ENCODE measurements at places on chromosomes 13 and 19.

DNA sequence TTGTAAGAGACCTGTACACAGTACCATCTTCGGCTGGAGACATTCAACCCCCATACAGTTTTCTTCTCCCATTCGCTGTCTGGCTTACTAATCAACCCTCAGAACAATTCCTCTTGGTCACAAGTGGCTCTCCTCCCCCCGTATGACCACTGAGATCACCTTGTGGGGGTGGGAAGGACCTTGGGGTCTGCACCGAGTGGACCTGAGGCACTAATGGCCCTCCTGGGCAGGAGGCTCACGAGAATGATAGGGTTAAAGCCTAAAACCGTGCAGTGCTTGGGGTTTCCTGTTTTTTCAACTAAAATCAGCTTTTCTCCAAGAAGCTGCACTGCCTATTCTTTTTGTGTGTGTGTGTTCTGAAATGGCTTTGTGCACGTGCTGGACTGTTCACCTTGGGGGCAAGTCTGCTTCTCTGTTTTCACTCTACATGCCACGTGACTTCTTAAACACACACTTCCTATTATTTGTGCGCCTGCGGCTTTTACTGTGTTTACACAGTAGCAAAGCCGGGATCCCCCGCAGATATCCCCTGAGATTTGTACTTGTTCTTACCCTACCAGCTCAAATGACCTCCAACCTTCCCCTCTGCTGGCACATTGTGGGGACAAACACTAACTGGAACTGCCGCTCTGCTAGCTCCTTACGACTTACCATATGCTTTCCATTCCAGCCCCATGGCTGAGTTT, 12.3 kb downstream of the RBM26 start:
- no peak for DNase-seq

DNA sequence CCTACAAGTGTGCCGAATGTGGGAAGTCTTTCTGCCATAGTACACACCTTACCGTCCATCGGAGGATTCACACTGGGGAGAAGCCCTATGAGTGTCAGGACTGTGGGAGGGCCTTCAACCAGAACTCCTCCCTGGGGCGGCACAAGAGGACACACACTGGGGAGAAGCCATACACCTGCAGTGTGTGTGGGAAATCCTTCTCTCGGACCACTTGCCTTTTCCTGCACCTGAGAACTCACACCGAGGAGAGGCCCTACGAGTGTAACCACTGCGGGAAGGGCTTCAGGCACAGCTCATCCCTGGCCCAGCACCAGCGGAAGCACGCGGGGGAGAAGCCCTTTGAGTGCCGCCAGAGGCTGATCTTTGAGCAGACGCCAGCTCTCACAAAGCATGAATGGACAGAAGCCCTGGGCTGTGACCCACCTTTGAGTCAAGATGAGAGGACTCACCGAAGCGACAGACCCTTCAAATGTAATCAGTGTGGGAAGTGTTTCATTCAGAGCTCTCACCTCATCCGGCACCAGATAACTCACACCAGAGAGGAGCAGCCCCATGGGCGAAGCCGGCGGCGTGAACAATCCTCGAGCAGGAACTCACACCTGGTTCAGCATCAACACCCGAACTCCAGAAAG, 10.3 kb upstream of the ERVK3-1 start:
- DNase-seq: no peak

DNA sequence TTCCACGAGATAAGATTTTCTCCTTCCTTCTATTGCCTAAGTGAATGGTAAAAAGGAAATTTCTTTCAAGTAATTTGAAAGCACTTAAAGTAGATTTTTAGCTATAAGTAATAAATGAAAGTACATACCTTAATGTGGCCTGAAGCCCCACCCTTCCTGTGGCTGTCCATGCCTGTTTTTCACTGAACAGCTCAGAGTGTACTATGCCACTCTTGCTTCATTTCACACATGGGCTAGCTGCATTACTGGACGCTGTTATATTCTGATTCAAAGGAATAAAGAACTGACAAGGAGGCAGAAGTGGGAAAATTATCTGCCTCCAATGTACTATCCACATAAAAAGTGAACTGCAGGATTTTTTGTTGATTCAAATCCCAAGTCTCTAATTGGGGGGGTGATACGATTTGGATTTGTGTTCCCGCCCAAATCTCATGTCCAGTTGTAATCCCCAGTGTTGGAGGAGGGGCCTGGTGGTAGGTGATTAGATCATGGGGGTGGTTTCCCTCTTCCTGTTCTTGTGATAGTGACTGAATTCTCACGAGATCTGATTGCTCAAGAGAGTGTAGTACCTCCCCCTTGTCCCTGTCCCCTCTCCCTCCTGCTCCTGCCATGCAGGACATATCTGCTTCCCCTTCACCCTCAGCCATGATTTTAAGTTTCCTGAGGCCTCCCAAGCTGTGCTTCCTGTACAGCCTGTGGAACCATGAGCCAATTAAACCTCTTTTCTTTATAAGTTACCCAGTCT, 154.7 kb upstream of the SGCG start:
- DNase-seq: no peak

DNA sequence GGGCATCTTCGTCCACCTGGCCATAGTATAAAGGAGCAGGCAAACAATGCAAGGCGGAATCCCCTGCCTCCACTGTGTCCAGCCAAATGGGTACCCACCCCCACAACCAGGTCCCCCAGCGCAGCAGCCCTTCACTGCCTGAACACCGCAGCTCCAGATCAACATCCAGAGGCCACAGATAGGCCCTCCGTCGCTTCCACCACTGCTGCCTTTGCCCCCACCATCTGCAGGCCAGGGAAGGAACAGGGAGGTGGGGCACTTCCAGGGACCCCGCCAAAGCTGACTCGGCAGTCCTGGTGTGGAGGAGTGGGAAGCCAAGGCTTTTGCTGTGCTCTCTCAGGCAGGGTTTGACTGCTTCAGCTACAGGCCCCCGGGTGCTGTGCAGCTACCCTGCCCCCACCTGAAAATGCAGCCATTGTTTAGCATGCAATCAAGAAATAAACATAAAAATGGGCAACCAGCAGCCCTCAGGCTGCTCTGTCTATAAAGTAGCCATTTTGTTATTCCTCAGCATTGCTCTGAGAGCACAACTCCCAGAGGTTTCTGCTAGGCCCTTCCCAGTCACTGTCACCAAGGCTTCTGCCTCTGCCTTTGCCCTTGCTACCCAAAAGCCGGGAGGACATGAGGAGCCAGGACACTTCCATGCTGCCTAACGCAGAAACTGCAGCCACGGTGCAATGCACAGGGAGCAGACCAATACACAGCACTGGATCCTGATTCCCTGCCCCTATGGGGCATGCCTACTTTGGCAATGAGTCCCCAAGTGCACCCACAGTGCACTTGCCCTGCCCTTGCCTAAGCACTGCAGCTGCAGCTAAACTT, 733.2 kb upstream of the KLHL1 start:
- DNase-seq: no peak

- no peak for DNase-seq
These were observed 1.7 kb downstream of the MADCAM1 start for GRCh38 chr19:497869-498510.

DNA sequence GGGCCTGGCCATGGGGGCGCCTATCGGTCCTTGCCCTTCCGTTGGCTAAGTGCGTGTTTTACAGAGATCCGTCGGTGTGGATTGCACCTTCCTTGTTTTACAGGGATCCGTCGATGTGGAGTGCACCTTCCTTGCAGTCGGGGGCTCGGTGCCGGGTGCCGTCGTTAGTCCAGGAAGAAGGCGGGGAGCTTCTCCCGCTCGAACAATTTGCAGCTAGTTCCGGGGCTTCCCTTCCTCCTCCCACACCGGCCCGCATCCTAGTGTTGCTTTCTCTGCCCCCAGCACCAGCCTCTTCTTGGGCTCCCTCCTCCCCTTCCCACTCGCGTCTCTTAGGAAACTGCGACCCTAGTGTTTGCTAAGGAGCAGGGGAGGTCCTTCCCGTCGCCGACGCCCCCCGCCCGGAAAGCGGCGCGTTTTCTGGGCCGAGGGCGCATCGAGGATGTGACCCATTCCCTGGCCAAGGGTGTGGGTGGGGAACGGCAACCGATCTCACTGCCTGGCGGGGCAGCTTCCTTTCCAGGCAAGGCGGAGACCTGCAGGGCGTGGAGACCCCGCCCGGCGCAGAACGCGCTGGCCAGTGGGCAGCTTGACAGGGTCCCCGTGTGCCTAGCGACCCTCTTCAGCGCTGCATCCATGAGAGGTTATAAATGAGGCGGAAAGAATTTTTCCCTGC, 75.7 kb upstream of the ZNF91 start:
- no peak for DNase-seq

GRCh38 chr19:47507924-47508553, 6.8 kb downstream of the NAPA start:
- no peak for DNase-seq

- no peak for DNase-seq
These were observed 601 bp upstream of the ZNF749 start for GRCh38 chr19:57434386-57435061.

DNA sequence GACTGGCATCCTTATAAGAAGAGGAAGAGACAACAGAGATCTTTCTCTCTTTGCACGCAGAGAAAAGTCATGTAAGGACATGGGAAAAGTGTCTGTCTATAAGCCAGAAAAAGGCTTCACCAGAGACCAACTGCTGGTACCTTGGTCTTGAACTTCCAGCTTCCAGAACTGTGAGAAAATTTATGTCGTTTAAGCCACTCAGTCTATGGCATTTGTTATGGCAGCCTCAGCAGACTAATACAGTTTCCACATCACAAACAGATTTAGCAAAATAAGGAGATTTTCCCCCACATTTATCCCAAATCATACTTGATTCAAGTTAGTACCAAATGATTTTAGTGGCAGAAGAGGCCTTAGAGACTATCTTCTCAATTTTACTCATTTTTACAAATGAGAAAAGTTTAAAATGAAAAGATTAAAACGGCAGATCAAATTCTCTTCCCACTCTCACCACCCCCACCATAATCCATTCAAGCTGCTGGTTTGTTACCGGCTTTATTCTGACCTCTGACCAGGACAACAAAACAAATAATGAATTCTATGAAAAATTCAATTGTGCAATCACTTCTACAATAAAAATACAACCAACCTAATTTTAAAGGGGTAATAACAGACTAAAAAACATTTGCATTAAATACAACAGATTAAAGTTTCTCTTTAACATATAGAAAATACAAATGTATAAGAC, 316.3 kb downstream of the TBC1D4 start:
- DNase-seq: no peak

- DNase-seq: no peak
These were observed 22.1 kb upstream of the OLFM2 start for GRCh38 chr19:9958379-9958821.

GRCh38 chr19:28445826-28446225, 767.1 kb downstream of the UQCRFS1 start:
- no peak for DNase-seq

- DNase-seq: no peak
These were observed 6.8 kb upstream of the MBNL2 start for GRCh38 chr13:97215325-97215724.

DNA sequence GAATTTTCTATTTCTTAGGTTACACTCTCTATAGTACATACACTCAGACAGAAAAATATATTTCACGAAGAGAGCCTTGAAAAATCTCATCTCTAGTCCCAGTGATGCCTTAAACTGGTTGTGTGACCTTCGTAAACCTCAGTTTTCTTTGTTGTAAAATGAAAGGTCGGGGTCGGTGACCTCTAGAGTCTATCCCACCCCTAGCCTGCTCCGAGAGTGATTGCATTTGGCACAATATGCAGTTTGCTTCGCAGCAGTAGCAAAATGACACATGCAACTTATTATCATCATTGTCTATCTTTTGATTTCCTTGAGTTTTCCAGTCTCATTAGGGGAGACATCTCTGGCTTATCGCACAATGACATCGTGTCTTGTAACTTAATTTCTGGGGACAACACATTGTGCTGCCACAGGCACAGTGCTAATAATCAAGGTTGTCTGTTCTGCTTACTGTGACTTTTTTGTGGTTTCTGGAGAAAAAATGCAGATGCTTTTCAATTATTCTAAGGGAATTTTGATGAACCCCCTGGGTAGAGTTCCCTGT, 115.0 kb downstream of the GGACT start:
- no peak for DNase-seq

DNA sequence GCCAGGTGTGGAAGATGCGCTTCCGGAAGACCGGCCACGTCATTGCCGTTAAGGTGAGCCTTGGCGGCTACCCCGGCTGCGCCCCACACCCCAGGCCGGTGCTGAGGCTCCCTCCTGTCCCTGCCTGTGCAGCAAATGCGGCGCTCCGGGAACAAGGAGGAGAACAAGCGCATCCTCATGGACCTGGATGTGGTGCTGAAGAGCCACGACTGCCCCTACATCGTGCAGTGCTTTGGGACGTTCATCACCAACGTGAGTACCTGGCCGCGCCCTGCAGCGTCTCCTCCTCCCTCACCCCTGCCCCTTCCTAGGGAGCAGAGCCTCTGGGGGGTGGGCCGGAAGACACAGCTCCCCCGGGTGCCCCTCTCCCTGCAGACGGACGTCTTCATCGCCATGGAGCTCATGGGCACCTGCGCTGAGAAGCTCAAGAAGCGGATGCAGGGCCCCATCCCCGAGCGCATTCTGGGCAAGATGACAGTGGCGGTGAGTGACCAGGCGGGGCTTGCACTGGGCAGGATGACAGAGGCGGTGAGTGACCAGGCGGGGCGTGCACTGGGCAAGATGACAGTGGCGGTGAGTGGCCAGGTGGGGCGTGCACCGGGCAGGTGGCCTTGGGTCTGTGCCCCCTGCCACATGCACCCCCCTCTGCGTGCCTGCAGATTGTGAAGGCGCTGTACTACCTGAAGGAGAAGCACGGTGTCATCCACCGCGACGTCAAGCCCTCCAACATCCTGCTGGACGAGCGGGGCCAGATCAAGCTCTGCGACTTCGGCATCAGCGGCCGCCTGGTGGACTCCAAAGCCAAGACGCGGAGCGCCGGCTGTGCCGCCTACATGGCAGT, 4.1 kb upstream of the TGFBR3L start:
- DNase-seq: no peak

- no peak for DNase-seq
These were observed 416.2 kb downstream of the DIAPH3 start for GRCh38 chr13:59747529-59747928.

- DNase-seq: no peak
These were observed 706 bp downstream of the P2RY11 start for GRCh38 chr19:10112037-10112761.

GRCh38 chr13:70310396-70311119, 202.3 kb upstream of the KLHL1 start:
- DNase-seq: no peak

DNA sequence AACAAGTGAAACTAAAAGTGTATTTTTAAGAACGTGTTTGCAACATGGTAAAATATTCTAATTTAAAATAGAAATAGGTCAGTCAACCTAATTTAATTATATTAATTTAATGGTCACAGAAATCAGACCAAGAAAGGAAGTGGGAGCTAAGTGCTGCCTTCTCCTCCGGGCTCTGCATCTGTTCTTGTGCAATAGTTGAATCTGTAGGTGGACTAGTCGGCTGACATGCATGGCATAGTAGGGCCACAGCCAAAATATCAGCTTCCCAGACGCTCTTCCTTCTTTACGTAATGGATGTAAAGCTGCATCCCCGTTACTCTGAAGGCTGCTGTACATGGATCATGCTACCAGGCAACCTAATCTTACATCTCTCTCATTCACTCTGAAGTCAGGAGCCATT, 47.3 kb downstream of the COL4A1 start:
- DNase-seq: no peak

- no peak for DNase-seq
These were observed 12.8 kb upstream of the CERS4 start for GRCh38 chr19:8196271-8196927.

GRCh38 chr19:51704626-51705025, 11.5 kb downstream of the SPACA6 start:
- DNase-seq: no peak

All from pulmonary artery endothelial cell (primary cell).